Calu3 (cell line): ENCODE measurements at places on chromosomes 3 and 15.

- no peak for DNase-seq
Observed at GRCh38 chr3:71987828-71988227, 202.9 kb upstream of the PROK2 start.

GRCh38 chr3:43902415-43902814 is 211.7 kb downstream of the ABHD5 start:
- no peak for DNase-seq

GRCh38 chr3:136938334-136938733 is 19.4 kb upstream of the IL20RB start:
- no peak for DNase-seq

DNA sequence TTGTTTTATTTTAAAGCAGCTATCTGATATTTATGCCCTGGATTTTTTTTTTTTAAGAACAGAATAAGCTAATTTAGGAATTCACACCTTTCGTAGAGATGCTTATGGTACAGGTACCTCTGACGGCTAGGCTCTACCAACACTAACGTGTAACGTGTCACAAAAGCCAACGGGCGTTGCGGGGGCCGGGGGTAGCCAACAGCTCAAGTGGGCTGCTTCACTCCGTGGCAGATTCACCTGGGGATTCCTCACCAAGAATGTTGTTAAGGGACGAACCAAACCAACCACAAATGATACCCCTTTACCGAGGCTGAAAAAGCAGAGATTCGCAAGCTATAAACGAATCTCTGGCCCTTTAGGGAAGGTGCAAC is 1.0 kb downstream of the TMCC1 start:
- DNase-seq, result peak; percentile 37

- no peak for DNase-seq
Observed at GRCh38 chr3:142886021-142886420, 2.9 kb downstream of the PCOLCE2 start.

- no peak for DNase-seq
Observed at GRCh38 chr15:45606413-45606812, 19.2 kb downstream of the BLOC1S6 start.

- peak; percentile 15 for DNase-seq
Observed at GRCh38 chr3:31858439-31858838, 122.6 kb downstream of the OSBPL10 start.

DNA sequence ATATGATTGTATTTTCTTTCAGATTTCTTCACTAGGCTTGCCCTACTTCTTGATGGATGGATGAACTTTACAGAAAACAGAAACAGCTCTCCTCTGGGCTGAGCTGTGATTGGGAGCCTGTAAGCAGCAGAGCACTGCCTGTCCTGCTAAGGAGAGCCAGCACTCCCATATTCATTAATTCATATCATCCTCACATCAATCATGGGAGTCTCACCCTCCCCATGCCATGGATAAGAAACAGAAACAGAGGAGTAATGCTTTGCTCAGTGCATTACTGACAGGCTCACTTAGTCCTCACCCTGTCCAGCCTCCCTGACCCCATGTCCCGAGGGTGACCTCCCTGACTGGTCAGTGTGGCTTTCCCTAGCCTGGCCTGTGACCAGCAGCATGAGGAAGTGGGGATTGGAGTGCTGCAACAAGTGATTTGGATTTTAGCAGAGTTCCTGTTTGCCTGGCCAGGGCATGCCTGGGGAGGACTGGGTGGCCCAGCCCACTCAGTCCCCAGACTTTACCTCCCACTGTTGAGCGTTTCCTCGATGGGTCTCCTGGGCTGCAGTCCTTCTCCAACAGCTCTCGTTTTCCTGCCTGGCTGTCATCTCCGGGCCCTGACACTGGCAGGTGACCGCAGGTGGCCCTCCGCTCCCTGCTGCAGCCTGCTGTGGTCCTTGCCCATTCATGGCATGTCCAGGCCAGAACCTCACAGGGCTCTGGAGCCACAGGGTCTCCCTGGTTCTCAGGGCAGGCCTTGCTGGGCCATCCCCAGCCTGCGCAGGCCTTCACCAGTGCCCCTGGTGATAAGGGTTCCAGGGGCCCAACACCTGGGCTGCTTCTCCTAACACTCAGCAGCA is 1.3 kb upstream of the TMIE start:
- DNase-seq, result no peak

- DNase-seq, result no peak
Observed at GRCh38 chr3:127132876-127133275, 60.1 kb upstream of the PRR23E start.

DNA sequence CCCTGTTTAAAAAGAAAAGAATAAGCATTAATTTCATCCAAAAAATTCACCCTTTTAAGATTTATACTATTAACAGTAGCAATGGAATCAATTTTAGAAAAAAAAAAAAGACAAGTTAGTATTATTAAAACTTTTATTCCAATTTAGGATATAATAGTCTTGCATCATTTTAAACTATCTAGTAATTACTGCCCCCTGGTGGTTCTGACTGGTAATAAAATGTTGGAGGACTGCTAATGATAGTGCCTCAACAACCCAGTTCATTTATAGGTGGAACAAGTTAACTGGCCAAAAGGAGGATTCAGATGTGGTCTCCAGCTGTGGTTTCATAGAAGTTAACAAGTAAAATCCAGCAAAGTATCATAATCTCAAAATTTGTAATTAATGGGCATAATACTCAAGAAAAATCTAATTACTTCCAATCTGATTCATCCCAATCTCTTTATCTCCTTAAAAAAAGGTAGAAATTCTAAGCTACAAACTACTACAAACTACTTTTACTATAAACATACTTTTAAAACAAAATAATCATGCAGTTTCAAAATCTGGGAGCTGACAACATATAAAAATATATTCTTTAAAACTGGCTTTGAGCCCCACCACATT is 30.7 kb upstream of the WDR49 start:
- DNase-seq, result peak; percentile 84

- no peak for DNase-seq
Observed at GRCh38 chr3:114884213-114884923, 262.7 kb downstream of the ZBTB20 start.

DNA sequence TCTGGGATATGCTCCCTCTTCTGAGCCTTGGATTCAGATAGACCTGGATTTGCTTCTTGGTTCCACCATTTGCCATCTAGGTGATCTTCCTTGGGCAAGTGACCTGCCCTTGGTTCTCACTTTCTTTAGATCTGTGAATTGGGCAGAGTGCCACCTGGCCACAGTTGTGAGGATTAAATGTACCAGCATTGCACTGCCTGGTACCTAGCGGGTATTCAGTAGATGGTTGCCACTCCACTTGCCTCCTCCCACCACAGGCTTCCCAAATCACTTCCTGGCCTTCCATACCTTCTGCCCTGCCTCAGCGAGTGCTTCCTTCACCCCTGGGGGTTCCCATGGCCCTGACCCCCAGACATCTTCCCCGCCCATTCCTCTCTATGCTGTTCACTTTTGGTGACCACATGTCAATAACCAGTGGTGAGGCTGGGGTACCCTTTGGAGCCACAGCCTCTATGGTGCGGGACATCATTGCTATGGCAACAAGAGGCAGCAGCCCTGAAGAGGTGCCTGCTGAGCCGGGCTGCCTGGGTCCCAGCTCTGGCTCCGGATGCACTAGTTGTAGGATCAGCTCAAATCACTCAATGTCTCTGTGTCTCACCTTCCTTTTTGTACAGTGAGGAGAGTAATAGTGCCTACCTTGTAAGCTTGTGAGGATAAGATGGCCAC is 40.5 kb downstream of the CMTM7 start:
- no peak for DNase-seq

DNA sequence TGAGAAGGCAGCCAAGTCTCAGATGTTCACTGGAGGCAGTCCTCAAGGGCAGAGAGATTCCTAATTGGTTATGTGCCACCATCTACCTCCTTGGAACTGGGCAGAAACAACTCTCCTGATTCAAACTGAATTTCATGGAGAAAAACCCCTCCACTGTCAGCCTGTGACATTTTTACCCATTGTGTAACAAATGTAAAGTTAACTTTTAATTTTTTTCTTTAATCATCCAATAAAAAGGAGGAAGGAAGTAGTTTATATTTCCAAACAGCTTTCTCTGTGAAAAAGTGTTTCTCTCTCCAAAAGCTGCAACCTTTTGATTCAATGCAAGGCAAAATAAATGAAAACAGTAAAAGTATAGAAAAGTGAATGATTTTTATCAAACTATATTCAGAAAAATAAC is 510 bp upstream of the COLQ start:
- DNase-seq, result no peak

GRCh38 chr15:70222606-70223005 is 124.9 kb upstream of the TLE3 start:
- DNase-seq, result no peak

- DNase-seq, result no peak
Observed at GRCh38 chr3:196949750-196950149, 7.4 kb upstream of the NCBP2 start.

DNA sequence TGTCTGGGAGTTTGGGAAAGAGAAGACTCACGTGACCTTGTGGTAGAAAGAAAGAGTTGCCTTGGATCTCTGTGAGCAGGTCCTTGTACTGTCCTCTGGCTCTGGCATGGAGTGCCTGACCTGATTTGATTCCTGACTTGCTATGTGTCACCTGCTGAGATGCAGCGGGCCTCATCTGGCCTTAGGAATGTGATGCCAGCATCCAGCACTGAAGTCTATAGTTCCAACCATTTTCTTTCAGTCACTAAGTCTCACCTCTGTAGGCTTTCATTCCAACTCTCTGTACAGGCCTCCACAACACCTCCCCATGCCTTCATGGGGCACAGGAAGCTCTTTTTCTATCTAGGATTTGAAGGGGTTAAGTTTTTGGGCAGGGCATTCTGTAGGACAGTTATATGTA is 12.1 kb upstream of the OXSR1 start:
- no peak for DNase-seq

GRCh38 chr3:32404714-32405113 is 13.1 kb downstream of the CMTM7 start:
- DNase-seq, result no peak

- no peak for DNase-seq
Observed at GRCh38 chr3:52400275-52400793, 44.6 kb downstream of the SEMA3G start.

- DNase-seq, result no peak
Observed at GRCh38 chr15:24772686-24773373, 97.3 kb downstream of the NPAP1 start.

GRCh38 chr3:52714335-52715302 is 8.7 kb downstream of the SPCS1 start:
- no peak for DNase-seq

- DNase-seq, result no peak
Observed at GRCh38 chr3:113625834-113626233, 70.6 kb downstream of the USF3 start.

DNA sequence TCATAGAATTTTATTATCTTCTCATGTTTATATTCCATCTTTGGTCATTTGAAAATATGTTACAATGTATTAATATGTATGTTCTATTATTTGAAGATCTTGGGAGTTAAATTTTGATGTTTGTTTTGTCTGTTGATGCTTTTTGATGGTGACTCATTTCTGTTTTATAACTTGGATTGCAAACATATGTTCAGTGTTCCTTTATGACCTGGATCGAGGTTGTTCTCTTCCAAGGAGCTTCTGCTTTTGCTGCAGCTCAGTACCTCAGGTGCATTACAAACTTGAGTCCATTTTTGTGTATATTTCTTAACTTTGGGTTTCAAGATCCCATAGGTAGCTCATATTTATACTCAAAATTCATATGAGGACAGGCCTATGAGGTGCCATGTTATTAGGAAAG is 37.1 kb downstream of the ESYT3 start:
- DNase-seq, result no peak

- peak; percentile 50 for DNase-seq
Observed at GRCh38 chr3:14460342-14461005, 58.1 kb downstream of the SLC6A6 start.

- DNase-seq, result no peak
Observed at GRCh38 chr3:6467186-6467585, 393.7 kb upstream of the GRM7 start.

DNA sequence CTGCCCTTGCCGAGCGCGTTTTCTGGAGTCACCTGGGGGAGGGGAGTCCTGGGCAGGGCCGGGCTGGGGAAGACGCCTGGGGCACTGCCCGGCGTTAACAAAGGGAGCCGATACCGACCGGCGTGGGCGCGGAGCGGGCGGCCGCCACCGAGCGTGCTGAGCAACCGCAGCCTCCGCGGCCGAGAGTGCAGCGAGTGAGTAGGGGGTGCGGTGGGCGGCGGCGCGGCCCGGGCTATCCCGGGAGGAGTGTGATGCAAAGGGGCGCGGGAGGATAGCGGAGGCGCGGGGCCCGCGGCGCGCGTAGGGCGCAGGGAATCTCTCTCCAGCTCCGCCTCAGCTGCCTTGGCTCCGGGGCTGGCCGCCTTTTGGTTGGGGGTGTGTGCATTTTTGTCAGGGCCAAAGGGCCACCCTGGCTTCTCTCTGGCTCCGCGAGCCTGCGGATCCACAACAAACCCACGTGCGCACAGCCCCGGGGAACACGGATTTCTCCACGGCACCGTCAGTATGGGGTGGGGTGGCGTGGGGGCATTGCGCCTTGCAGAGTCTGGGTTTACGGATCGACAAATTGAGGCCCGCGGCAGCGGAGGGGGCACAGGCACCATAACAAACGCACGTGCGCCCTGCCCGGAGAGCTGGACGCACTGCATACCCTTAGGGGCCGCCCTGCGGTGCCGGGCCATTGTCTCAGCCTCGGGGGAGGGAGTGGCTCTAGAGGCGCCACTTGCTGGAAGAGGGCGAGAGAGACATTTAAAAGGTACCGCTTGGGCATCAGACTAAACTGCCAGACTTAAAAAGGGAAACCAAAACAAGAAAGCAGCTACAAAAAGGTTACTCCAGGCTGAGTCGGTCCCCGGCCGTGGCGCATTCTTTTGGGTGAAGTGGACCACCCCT is 560 bp downstream of the ST6GAL1 start:
- peak; percentile 79 for DNase-seq

DNA sequence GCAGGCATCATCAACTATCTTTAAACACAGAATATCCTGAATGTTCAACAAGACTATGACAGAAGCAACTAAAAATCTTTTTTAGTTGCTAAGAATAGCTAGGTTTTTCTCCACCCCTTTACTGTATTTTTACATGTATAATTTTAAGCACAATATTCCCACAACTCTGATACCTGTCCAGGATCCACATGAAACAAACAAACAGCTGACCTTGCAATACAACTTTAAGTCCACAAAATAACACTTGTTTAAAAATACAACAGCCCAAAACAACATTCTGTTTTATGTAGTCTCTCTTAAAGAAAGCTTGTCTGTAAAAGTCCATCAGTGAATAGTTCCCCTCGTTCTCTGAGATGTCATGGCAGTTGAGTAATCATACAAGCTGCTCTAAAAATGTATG is 41.1 kb downstream of the IFT57 start:
- DNase-seq, result no peak

DNA sequence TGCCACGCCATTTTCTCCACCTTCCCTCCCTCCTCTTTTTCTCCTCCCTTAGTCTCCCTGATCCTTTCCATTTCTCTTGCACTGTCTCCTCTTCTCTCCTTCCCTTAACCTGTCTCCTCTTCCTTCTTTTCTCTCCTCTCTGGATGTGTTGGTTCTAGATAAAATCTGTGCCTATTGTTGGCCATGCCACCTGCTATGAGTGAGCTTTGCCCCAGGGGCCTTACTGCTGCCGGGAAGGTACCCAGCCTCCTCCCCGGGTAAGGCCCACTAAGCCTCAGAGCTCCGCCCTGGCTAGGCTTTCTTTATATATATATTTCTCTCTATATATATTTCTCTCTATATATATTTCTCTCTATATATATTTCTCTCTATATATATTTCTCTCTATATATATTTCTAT is 14.7 kb downstream of the GPD1L start:
- DNase-seq, result no peak
